ENCODE measurements at places on chromosomes 13 and 19.

GRCh38 chr19:461721-462551, 1.1 kb upstream of the SHC2 start:
- DNase-seq, result no peak

GRCh38 chr19:51994048-51994644, 7.5 kb upstream of the ZNF350 start:
- no peak for DNase-seq

- no peak for DNase-seq
Measured at GRCh38 chr13:110575322-110576069, 14.0 kb upstream of the RAB20 start.

- DNase-seq, result no peak
Measured at GRCh38 chr13:70407486-70407885, 299.2 kb upstream of the KLHL1 start.

DNA sequence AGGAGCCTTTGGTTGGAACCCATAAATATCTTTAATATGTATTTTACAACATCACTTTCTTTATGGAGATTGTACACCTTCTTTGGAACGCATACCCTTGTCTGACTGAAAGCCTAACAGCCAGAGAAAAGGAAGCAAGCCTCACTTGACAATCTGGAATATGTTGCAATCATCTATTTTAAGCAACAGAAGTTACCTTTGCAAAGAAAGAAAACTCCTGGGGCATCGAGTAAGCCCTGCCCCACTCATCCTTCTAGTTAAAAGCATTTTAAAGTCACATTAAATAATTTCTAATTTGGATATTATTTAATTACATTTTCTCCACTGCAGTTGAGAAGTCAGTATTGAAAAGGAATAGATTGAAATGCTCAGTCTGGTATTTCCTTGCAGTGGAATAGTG, 542.7 kb downstream of the MYO16 start:
- DNase-seq, result no peak

DNA sequence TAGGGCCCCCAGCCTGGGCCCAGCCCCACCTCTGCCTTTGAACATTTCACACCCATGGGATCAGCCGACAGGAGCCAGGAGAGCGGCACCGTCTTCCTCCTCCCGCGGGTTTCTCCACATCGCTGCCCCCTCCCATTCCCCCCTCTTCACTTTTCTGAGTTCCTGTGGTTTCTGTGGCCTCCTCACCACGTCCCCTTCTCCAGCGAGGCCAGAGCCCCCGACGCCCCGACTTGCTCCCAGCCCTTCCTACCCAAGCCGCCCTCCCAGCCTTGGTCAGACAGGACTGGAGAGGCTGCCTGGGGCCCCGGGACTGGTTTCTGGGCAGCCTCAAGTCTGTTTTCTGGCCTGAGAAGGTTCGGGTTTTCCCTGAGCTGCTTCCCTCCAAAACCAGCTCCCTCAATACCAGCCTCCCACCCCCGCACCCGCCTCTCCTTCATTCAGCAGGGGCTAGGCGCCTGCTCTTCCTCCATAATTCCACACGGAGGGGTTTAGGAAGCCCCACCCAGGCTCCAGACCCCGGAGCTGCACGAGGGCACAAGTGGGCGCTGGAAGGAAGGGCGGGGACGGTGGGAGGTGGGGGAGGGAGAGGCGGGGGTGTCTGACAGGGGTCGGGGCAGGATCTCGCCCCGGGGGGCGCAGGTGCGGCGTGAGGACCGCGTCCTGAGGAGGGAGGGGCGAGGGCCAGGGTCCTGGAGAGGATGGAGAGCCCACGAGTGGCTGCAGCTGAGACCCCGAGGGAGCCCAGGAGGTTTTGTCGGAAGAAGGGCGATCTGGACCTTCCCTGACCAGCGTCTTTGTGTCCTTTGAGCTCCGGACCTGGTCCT, 4.0 kb upstream of the SIGLEC10 start:
- no peak for DNase-seq

GRCh38 chr19:46892252-46893179, 31.7 kb downstream of the ARHGAP35 start:
- no peak for DNase-seq

GRCh38 chr13:46598820-46599180, 45.8 kb downstream of the LRCH1 start:
- no peak for DNase-seq

GRCh38 chr19:17441241-17442021, 7.0 kb downstream of the TMEM221 start:
- no peak for DNase-seq

GRCh38 chr13:22126433-22127021, 455.7 kb downstream of the FGF9 start:
- DNase-seq, result no peak

DNA sequence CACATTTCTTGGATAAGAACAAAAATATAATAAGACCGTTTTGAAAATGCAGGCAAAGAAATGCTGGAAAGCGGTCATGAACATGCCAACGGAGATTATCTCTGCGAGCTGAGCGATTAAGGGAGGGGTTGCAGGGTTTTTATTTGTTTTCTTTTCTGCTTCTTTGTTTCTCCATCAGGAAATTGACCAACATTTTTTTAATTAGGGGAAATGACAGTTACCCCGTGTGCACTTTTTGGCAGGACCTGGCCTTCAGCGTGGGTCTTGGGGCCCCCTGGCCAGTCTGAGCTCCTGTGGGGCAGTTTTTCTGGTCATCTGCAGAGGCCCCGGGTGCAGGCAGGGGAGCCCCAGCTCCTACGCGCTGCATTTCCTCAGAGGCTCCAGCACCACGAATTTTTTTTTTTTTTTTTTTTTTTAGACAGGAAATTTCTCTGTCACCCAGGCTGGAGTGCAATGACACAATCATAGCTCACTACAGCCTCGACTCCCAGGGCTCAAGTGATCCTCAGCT, 31.3 kb upstream of the HOMER3 start:
- DNase-seq, result no peak

DNA sequence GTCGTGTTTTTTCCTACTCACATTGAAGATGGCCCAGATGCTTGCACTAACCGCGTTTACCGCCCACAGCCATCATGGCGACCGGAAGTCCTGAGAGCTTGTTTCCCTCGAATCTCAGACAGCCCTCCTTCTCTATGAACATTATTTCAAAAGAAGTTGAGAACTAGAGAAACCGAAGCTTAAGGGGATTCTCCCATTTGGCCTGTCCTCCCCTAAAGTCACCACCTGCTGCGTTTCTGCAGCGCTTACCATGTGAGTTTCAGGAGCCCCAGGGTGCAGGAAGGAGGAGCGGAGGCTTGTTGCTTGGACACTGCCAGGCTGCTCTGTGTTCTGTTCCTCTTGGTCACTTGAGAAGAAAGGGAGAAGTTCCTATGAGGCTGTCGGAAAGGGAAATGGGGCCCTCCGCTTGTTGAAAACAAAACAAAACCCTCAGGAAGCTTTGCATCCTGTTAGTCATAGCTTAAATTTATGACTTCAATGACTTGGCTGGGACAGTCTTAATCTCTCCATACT, 6.2 kb downstream of the CARD8 start:
- peak; percentile 38 for DNase-seq

- no peak for DNase-seq
Measured at GRCh38 chr19:39360599-39360998, 18.4 kb downstream of the SAMD4B start.

- no peak for DNase-seq
Measured at GRCh38 chr19:55585658-55586339, 5.2 kb upstream of the ZNF579 start.

DNA sequence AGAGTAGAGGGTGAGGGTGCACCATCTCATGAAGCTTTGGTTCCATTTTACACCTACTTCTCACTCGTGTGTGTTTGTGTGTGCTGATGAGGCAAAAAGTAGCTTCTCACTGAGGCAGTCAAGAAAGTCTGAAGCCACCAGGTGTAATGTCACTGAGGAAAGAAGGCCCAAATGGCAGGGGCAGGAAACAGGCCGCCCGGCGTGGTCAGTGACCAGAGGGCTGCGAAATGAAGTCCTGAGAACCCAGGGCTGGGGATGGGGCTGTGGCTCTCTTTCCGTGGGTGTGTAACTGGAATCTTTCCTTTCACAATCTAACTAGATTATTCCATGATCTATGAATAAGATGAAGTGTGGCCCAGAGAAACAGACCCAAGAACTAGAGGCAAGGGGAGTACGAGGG, 25.5 kb upstream of the TFDP1 start:
- DNase-seq, result no peak

DNA sequence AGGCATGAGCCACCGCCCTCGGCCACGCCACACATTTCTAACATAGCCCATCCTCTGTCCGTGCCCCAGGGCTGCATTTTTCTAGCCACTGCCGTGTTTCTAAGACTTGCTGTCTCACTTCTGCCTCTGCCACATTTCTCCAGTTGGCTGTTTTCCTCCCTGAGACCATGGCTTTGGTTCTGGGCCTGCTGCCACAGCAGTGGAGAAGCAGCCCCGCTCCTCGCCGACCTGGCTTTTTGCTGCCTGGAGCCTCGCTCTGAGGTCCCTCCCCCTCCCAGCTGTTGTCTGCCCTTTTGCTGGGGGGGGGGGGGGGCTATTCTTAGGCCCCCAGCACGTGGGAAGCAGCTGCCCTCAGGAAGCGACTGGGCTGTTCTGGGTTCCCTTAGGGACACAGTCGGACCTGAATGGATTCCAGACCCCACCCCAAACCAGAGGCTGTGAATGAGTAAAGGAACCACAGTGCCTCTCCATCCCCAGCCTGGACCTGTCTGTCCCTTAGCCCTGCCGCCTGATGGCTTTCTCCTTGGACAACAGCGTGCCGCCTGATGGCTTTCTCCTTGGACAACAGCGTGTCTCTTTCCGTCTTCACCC, 3.3 kb downstream of the GYS1 start:
- no peak for DNase-seq

DNA sequence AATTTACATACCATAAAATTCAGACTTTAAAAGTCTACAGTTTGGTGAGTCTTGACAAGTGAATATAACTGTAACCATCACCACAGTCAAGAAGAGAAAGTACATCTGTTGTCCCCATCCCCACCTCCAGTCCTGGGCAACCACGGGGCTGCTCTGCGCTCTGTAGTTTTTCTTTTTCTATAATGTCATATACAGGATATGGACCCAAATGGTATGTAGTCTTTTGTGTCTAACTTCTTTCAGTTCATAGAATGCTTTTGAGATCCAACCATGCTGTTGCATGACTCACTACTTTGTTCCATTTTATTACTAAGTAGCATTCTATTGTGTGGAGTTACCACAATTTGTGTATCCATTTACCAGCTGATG, 103.9 kb downstream of the DOCK9 start:
- no peak for DNase-seq

DNA sequence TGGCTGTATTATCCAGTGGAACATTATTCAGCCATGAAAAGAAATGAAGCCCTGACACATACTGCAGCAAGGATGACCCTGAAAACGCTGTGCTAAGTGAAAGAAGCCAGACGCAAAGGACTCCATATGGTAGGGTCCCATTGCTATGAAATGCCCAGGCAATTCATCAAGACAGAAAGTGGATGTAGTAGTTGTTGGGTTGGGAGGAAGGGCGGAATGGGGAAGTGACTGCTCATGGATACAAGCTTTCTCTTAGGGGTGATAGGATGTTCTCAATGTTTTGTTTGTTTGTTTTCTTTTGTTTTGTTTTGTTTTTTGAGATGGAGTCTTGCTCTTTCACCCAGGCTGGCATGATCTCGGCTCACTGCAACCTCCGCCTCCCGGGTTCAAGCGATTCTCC, 11.1 kb upstream of the CEACAM16 start:
- DNase-seq, result no peak

- no peak for DNase-seq
Measured at GRCh38 chr13:86606264-86606663, 807.0 kb upstream of the SLITRK6 start.

GRCh38 chr13:36445278-36445677, 13.0 kb downstream of the CCNA1 start:
- DNase-seq, result no peak

DNA sequence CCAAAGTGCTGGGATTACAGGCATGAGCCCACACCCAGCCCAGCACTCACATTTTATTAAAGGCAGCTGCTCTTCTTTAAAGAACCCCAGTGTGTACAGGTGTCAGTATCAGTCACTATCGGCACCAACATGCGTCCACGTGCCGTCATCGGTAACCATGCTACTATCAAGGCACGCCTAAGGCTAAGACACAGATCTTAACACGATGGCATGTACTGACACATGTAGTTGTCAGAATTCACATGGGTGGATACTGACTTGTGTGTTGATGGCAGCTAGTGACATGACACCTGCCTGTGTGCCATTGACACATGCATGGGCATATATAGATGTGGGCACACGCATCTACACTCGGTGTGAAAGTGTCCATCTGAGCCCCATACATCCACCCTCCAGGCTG, 12.2 kb upstream of the HIF3A start:
- DNase-seq, result no peak

DNA sequence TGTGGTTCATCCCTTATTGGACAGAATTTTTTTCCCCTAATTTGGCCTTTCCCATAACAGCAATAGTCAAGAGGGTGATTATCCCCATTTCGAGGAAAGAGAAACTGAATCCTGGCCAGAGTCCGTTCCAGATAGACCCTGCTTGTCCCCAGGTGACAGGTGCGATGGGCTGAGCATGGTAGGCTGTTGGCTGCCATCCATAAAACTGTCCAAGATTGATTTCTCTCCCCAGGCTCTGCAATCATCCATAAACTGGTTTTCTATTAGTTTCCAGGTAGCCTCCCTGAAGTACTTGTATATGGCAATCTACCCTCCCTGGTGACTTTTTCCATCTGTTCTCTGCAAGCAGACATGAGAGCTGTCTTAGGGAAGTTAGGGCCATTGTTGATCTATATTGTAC, 25.4 kb downstream of the SERP2 start:
- no peak for DNase-seq

DNA sequence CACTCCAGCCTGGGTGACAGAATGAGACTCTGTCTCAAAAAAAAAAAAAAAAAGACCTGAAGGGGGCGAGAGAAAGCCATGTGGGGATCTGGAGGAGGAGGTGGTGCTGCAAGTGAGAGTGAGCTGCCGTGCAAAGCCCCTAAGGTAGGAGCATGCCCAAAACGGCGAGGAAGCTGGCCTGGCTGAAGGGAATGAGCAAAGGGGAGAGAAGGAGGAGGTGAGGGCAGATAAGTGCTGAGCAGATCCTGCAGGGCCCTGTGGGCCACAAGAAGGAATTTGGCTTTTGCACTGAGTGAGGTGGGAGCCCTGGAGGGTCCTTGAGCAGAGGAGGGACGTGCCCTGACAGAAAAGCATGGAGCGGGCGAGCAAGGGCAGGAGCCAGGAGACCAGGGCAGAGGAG, 19.4 kb upstream of the ADGRE5 start:
- no peak for DNase-seq

GRCh38 chr19:19849056-19849455, 16.6 kb upstream of the ZNF253 start:
- DNase-seq, result no peak

DNA sequence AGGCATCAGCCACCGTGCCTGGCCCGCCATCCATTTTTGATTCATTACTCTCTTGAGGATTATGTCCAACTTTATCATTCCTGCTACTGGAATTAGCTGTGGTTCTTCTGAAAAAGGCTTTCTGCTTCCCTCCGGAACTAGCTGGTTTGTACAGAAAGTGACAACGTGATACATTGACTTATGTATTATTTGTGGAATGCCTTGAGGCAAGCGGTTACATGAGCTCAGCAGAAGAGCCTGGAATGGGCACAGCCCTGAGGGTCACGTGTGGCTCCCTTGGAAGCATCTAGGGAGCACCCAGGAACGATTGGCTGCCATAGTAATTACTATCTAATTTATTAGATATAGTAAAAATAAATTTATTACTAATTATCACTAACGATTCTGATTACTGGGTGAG, 14.4 kb upstream of the RETN start:
- DNase-seq, result no peak

GRCh38 chr19:12754465-12755196, 3.0 kb downstream of the BEST2 start:
- no peak for DNase-seq

- DNase-seq, result no peak
Measured at GRCh38 chr13:59776924-59777690, 386.6 kb downstream of the DIAPH3 start.

GRCh38 chr19:19303411-19303810, 16.9 kb downstream of the SUGP1 start:
- no peak for DNase-seq

All from stimulated activated CD4-positive, alpha-beta T cell treated with anti-CD3 and anti-CD28 coated beads, TNF-alpha, amount 100 ng/mL, for 1 hour (primary cell).